ENCODE measurements at places on chromosomes 11 and 22.

GRCh38 chr11:10660323-10660722, 33.2 kb downstream of the IRAG1 start:
- no peak for DNase-seq

GRCh38 chr11:119419246-119419645, 3.7 kb downstream of the THY1 start:
- no peak for DNase-seq

DNA sequence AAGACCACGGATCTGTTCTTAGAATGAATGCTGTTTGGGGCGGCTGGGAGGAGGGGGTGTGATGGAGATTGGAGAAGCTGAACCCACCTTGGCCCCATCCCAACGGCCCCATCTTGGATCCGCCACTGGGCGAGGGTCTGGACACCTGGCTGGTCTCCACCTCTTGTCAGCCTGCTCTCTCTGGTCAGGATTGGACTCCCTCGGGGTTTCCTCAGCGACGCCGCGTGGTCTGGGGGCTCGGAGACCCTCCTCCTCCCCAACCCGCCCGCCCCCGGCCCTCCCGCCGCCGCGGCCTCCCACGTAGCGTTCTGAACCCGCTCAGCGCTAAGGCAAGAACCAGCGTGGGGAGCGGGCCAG, 4.3 kb upstream of the FLI1 start:
- DNase-seq = no peak

DNA sequence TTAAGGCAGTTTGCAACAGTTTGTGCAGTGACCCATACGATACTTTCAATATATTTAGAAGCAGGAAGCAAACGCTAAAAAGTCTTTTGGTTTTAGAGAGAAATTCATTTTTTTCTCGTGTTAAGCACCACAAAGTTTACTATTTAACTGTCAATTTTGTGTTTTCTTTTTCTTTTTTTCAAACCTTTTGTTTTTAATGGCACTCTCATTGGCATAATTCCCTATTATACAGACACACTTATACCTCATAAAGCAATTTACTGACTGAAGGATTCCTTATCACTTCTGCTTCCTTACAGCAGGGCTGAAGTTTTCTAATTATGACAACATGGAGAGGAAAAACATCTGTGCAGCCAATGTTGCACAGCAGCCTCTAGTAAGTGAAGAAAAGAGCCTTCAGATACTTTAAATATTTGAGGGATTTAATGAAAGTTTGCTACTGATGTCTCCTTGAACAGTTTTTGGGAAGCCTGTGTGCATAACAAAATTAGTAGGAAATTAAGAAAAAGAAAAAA, 2191.2 kb downstream of the LRRC4C start:
- no peak for DNase-seq

GRCh38 chr11:5679811-5680210, 5.1 kb downstream of the TRIM5 start:
- no peak for DNase-seq

DNA sequence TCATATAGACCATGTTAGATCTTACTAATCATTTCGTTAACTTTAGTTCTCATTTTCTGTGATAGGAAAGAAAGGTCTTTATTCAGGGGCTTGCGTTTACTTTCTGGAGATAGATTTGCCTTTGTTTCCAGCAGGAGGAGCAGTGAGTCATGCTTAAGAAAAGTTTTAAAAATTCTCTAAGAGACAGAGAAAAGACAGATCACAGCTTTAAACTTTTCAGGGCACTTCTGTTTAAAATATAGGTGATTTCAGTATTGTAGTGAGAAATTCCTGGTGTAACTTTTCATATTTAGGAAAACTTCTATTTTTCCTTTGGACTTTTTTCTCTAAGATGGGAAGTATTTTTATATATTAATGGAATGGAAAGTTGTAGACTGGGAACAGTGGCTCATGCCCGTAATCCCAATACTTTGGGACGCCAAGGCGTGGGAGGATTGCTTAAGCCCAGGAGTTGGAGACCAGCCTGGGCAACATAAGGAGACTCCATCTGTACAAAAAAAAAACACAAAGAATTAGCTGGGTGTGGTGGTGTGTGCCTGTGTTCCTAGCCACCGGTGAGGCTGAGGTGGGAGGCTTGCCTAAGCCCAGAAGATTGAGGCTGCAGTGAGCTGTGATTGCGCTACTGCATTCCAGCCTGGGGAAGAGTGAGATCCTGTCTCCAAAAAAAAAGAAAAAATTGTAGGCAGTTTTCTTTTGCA, 60.3 kb downstream of the ATXN10 start:
- DNase-seq = no peak

GRCh38 chr11:68459886-68460740, 439 bp upstream of the PPP6R3 start:
- DNase-seq = peak; percentile 98

- peak; percentile 85 for DNase-seq
Measured at GRCh38 chr22:35539910-35540594, 579 bp upstream of the RASD2 start.

DNA sequence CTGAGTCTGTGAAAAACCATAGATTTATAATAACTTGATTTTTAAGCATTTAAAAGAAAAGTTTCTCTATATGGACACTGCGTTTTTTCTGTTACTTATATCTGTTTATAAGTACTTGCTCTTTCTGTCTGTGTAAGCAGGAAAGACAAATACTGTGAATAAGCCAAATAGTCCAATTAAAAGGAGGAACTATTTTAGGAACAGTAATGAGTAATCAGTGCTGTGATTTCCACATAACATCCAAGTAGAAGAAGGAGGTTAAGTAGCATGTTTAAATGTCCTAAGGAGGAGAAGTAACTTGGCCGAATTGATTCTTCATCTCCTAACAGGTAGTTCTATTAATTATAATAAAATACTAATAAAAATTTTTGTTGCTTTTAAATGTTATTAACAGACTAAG, 40.8 kb downstream of the ZNF214 start:
- peak; percentile 44 for DNase-seq

- no peak for DNase-seq
Measured at GRCh38 chr11:86876716-86877234, 76.4 kb downstream of the PRSS23 start.

DNA sequence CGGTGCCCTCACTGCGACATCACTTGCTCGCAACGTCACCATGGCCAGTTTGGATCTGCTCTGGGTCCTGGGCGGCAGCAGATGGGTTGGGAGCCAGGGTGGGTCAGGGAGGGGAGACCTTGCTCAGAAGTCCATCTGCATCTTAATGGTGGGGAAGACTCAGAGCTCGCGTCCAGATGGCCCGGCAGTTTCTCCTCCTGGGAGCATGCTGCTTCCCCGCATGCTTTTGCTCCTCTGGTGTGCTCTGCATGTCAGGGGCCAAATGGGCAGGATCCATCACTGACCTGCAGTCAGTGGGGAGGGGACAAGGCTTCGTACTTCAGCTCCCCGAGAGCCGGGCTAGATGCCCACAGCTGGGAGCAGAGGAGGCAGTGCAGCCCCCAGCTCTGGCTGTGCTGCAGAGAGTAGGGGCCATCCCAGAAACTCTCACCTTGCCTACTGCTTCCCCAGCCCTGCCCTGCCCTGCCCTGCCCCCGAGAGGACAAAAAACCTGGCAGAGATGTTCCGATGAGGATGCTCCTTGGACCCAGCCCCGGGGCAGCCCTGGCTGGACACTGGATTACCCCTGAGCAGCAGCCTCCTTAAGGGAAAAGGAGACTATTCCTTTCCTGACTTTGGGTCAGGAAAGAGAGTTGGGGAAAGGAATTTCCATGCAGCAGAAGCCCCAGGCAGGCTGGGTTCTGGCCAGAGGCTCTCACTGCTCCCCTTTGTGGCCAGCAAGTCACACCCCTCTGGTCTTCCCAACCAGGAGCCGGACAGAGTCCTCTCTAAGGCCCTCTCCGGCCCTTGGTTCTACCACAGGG, 149.9 kb downstream of the PKNOX2 start:
- no peak for DNase-seq

DNA sequence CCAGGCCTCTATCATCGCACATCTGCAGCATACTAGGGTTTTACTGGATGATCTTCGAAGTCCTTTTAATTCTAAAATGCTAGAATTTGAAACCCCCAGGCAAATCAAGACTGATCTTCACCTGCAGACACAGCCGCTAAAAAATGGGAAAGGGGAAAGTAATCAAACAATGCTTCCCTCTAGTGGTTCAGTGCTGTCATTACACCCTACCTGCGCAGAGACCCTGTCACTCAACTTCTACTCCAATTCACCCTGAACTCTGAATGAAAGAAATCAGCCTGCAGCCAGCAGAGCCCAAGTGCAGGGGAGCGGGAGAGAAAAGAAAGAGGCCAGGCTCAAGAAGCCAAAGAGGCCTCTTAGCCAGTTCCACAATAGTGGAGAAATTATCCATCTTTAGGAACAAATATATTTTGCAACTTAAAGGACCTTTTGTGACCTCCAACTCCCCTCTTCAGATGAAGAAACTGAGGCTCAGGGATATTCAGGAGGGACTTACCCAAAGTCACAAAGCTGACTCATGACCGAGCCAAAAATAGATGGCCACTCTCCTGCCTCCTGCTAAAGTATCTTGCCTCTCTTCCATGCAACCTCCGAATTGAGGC, 33.0 kb downstream of the SERGEF start:
- DNase-seq = peak; percentile 53

- no peak for DNase-seq
Measured at GRCh38 chr11:113564527-113565130, 89.4 kb upstream of the DRD2 start.

DNA sequence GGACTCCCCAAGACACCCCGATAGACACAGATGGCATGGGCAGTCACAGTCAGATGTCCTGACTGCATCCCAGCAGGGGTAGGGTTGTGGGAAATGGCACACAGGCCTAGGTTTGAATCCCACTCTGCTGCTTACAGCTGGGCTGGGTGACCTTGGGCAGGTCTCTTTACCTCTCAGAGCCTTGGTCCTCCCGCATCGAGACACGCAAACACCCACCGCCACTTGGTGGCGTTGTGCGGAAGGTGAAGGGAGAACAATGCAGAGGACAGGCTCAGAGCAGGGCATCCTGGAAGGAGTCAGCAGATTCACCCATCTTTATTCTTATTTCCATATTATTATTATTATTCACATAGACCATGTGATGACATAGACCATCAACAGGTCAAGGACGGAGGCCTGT, 140.5 kb downstream of the MIAT start:
- DNase-seq = no peak

DNA sequence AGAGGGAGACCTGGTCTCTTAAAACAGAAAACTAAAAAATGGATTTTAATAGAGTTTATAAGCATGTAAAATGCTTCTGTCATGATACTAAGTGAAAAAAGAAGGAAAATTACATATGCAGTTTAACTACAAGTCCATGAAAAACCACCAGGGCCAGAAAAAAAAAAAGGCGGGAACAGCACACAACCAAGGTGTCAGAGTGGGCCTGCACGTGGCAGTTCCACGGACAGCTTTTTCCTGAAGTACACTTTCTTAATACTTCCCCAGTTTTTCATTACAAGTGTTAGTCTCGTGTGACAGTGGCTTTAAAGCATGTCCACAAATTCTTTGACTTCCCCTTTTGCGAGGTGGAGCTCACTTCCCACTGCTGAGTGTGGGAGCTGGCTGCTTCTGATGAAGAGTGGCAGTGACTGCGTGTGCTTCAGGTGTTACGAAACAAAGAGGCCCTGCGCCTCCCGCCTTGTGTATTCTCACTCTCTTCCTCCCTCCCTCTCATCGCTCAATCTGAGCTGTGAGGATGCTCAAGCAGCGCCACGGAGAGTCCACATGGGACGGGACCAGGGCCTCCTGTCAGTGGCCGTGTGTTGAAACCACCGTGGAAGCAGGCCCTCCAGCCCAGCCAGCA, 16.4 kb downstream of the PPM1F start:
- DNase-seq = peak; percentile 93

GRCh38 chr22:32811788-32812545, 10.5 kb downstream of the TIMP3 start:
- no peak for DNase-seq

GRCh38 chr11:62858201-62858600, 18.8 kb upstream of the WDR74 start:
- DNase-seq = no peak

- DNase-seq = no peak
Measured at GRCh38 chr11:17498058-17498457, 21.4 kb upstream of the ABCC8 start.

DNA sequence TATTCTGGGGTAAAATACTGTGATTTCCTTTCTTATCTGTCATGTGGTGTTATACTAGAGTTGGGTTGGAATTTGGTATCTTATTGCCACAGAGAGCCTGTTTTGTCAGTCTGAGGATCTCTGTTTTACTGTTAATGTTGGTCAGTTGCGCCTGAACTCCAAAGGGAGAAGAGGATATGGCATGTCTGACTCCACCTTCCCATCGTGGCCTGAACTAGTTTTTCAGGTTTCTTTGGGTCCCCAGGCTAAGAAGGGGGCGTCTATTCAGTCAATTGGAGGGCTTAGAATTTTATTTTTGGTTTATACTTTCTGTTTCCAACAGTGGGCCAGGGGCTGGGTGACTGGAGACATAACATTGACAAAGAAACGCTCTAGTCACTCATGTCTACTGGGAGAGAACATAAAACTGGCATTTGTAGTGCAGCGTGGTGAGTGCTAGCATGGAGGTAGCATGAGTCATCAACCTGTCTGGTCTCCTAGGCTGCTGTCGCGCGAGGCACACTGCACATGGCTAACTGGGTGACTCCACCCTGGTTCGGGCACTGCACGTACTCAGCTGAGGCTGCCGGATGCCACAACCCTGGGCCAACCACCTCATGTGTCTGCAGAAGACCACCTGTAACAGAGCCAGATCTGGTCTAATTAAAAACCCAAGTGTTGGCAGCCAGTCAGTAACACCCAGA, 120.1 kb upstream of the OR9Q1 start:
- no peak for DNase-seq

DNA sequence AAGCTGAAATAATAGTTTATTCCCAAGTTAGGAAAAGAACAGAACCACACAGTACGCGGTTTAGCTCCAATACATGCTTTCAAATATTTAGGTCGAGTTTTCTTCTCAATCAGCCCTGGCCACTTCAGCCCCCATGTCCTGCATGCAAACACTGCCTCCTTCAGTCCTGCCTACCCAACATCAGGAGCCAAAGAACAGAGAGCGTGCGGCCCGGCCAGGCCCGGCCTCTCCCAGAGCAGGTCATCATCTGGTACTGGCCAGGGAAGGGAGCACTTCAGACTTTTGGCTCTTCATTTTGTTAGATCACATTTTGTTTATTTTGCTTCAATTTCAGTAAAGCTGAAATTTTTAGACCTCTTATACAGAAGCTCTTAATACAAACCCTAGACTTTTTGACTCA, 6.7 kb downstream of the BRD1 start:
- no peak for DNase-seq

- peak; percentile 69 for DNase-seq
Measured at GRCh38 chr11:94574193-94574961, 7.2 kb downstream of the PIWIL4 start.

- no peak for DNase-seq
Measured at GRCh38 chr11:33743291-33743690, 7.1 kb upstream of the CD59 start.
